DND-41 (cell line): ENCODE measurements at places on chromosomes 3 and 15.

DNA sequence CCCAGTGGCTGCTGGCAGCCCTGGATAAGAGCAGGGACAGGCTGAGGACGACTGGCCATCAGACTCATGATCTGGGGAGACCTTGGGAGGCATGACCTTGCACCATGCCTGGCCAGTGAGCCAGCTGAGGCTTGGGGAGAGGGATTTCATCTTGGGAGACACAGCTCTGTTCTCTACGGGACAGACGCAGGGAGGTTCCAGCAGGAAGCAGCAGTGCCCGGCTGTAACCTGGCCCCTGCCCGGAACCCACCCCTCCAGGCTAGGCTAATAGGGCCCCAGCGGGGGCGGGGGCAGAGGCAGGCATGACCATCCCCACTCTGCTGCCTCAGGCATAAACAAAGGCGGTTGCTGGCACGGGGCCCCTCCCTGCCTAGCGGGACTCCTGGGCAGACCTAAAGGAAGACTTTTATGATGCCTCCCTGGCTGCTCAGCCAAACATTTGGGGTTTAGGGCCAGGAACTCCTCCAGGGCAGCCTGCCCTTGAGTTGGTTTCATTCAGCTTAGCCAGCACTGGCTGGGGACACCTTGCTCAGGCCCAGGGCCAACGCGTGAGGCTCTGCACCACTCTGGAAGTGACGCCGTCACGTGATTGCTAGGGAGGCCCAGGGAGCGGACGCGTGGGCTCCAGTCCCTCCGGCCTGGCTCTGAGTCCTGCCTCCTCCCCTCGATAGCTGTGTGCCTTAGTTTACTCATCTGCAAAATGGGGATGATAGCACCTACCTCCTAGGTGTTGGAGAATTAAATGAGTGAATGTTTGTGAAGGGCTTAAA, 27.6 kb downstream of the HDAC11 start:
- no peak for DNase-seq

GRCh38 chr15:28955160-28955992, 69.6 kb downstream of the APBA2 start:
- peak; percentile 19 for DNase-seq

- peak; percentile 10 for DNase-seq
Measured at GRCh38 chr3:54951405-54951804, 23.5 kb upstream of the LRTM1 start.

GRCh38 chr3:108106031-108106430, 15.2 kb upstream of the CD47 start:
- DNase-seq = no peak

- DNase-seq = no peak
Measured at GRCh38 chr15:33623010-33623409, 312.2 kb downstream of the RYR3 start.

- DNase-seq = no peak
Measured at GRCh38 chr15:45588219-45588875, 1.2 kb downstream of the BLOC1S6 start.

GRCh38 chr15:43218908-43219706, 1.7 kb downstream of the EPB42 start:
- peak; percentile 24 for DNase-seq

DNA sequence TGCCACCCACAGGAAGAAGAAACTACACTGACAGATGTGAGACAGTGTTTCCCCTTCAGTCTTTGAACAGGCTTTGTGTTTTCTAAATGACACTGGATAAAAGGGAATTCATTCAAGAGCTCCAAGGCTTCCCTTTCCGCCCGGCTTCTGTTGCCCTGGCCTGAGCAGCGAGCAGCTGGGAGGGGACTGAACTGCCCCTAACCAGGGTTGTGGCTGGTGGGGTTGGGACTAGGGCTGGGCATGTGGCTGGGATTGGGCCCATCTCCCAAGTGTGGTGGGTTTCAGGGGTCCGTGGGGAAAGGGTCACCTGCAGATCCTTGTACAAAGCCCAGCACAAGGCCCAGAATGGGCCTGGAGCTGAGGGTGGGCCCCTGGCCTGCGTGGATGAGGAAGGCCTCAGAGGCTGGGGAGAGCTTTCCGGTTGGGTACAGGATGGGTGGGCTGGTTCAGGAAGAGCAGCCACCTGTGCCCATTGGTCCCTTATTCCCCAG, 10.4 kb downstream of the VILL start:
- no peak for DNase-seq

DNA sequence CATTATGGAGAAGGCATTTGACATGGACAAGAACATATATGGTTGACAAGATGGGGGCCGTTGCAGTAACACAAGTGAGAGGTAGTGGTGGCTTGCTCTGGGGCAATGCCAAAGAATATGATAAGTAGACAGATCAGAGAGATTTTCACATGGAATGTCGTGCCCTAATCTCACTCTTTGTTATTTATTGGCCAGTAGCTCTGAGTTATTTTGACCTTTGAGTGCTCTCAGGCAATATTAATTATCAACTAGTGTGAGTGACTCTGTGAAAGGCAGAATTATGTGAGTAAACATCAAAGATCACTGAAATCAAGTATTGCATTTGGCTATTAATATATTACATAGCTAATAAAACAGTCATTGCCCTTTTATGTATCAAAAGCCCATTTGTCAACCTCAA, 164.9 kb upstream of the ADAMTS9 start:
- no peak for DNase-seq
